Hematopoietic multipotent progenitor cell treated with erythropoietin and hydrocortisone succinate and interleukin-3 and kit ligand, for 6 days (in vitro differentiated cells): ENCODE measurements at places on chromosomes 4 and X.

DNA sequence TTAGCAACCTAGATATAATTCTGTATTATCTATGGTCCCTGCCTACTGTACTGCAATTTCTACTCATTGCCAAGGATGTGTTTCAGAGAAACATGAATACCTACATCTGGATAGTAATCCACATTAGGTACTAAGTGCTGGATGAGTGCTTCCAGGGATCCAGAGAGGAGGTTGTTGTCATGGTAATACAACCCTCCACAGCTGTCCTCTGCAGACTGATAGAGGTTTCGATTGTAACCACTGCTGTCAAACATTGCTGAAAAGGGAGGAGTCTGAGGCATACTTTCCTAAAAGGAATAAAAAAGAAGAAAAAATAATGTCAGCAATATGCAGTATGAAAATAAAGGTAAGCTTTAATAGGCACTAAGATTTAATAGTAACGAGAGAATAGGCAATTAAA, 12.5 kb downstream of the RASGEF1B start:
- no peak for DNase-seq

DNA sequence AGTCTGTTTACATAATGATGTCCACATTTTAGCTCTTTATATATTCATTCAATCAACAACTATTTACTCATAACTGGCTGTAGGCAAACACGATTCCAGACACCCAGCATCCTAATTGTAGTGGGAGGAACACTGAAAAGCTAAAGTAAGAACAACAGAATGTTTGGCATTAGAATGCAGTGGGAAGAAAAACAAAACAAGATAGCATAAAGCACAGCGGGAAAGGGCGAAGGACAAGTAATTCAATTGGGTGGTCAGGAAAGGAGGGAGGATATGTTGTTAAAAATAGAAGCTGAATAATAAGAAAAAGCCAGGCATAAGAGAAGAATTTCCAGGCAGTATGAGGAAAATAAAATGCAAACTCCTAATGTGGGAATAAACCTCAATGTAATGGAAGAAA, 189.5 kb upstream of the FAT4 start:
- no peak for DNase-seq

DNA sequence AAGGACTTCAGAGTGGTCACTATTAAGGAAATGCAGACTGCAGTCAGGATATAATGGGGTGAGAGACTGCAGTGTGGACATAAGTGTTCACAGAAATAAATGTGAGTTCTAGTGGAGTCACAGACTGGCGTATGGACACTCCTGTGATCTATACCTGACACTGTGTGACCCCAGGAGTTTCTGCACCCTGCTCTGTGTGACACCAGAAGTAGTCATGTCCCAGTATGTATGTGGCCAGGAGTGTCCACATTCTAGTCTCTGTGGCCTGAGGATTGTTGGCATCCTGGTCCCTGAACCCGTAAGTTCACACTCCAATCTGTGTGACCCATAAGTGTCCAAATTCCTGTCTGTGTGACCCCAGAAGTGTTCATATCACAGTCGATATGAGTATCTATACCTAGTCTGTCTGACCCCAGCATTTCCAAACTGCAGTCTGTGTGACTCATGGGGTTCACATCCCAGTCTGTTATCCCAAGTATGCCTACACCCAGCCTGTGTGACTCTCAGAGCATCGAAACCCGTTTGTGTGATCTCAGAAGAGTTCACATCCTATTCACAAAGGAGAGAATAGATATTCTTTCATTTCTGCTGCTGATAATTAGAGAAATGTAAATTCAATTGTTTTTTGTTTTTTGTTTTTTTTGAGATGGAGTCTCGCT, 16.3 kb downstream of the WDR13 start:
- no peak for DNase-seq

GRCh38 chrX:41085878-41086626, 807 bp downstream of the USP9X start:
- no peak for DNase-seq

- DNase-seq: peak; percentile 8
These were observed 135.2 kb upstream of the RASGEF1B start for GRCh38 chr4:81606801-81607501.

- DNase-seq: no peak
These were observed 402.8 kb upstream of the NWD2 start for GRCh38 chr4:36841583-36842326.

DNA sequence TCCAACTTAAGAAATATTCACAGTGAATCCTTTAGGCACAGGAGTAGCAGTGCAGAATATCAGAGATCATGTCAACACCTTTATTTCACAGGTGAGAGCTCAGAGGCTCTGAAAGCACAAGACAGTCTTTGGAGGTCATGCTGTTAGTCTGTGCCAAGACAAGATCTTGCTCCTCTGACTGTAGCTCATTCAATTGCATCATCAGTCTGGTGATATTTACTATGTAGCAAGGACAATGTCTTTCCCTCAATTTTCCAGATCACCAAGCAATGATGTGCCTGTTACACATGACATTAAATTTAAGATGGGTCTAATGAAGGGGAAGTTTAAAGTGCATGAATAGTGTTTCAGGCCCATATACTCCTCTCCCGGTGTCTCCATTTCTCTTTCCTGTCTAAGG, 277.5 kb downstream of the IL15 start:
- peak; percentile 25 for DNase-seq

DNA sequence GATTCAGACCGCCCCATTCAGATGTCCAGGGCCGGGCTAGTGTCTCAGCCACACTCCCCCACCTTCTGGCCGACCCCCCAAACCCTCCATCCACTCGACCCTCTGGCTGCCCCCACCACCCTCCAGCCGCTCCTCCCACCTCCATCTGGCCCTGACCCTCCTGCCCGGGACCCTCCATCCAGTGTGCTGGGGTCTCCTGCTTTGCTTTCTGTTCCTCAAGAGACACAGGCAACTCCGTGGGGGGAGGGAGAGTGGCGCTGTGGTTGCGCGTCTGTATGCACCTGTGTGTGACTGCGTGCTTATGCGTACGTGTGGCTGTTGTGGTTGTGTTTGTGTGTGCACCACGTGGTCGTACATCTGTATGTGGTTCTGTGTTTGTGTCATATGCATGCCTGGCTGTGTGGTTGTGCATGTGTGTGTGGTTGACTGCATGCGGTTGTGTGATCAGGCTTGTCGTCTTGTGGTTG, 33.3 kb downstream of the CPLX1 start:
- no peak for DNase-seq

DNA sequence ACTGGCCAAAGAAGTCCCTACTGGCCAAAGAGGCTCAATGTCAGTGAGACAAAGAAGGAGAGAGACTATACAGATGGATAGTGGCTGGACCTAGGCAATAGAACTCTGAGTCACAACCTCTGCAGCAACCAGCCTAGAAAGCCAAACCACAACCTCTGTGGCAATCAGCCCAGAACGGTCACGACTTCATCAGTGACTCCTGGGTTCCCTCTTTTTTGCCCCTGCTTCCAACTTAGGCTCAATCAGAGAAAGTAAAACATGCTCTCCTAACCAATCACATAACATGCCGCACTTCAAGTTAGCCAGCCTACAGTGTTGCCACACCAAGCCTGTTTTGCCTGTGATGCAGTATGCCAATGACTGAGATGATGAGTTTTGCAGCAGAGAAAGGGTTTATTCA, 203.4 kb downstream of the ANAPC10 start:
- DNase-seq: peak; percentile 68

- peak; percentile 21 for DNase-seq
These were observed 1.5 kb downstream of the COX18 start for GRCh38 chr4:73067971-73068394.

GRCh38 chr4:153950100-153950979, 161.5 kb upstream of the SFRP2 start:
- DNase-seq: peak; percentile 14

- peak; percentile 2 for DNase-seq
These were observed 5.9 kb downstream of the ATOH1 start for GRCh38 chr4:93834249-93835066.

GRCh38 chr4:12692815-12693214, 791.3 kb downstream of the RAB28 start:
- no peak for DNase-seq

DNA sequence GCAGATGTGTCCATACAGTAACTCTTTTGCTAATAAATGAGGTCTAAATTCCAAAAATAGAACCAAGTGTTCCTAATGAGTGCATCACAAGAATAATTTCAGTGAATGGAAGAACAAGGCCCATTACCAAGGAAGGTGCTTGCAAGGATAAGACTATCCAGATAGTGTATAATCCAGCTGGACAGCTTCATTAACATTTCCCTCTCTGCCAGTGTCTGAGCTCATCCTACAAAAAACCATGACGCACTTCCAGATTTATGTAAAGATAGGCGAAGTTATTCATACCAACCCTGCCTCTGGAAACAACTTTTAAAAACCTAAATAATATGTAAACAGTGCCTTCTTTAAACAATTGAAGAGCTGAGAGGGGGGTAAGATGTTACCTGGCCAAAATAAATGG, 177.9 kb upstream of the STK26 start:
- no peak for DNase-seq

GRCh38 chr4:96354036-96354712, 514.3 kb downstream of the PDHA2 start:
- DNase-seq: no peak

GRCh38 chrX:73838123-73838522, 275.1 kb downstream of the CHIC1 start:
- no peak for DNase-seq

GRCh38 chr4:2366252-2367192, 51.9 kb downstream of the ZFYVE28 start:
- no peak for DNase-seq

DNA sequence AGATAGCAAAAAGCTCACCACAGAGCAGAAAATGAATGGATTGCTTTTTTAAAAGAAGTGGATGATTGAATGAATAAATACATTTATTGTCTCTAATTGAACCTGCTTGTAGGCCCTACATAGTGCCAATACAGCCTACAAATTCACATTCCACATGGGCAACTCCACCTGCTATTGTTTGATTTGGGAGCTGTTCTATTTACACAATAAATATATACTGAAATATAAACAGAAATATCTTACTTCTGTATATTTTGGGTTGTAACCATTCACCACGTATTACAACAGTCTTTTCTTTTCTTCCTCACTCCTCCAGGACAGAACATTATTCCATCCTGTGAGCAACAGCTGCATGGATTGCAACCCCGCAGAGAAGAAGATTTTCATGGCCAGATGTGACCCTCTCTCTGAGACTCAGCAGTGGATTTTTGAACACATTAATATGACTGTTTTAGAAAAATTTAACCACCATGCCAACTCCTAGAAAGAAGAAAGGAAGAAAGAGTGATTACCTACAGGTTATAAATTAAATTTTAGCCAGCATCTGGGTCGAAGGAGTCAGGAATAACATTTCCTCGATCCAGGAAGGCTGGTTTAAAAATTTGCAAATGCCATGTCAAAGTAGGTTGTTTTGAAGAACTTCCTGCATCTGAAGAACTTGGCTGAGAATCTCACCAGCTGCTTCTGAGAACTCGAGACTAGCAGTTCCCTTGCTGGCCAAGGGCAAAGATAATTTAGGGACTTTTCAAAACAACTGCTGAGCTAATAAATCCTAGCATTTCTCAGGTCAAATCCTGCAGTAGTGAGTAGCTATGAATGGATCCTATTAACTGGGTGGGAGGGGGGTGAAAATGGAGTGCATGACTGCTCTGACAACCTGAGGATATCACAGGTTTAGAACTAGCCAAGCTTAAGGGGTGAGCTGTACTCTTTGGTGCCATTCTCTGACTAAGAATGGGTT, 128.7 kb upstream of the GALNT7 start:
- peak; percentile 16 for DNase-seq

GRCh38 chrX:135194684-135195083, 23.5 kb upstream of the CT55 start:
- DNase-seq: no peak

GRCh38 chr4:57854748-57855147, 744.6 kb upstream of the IGFBP7 start:
- DNase-seq: no peak

DNA sequence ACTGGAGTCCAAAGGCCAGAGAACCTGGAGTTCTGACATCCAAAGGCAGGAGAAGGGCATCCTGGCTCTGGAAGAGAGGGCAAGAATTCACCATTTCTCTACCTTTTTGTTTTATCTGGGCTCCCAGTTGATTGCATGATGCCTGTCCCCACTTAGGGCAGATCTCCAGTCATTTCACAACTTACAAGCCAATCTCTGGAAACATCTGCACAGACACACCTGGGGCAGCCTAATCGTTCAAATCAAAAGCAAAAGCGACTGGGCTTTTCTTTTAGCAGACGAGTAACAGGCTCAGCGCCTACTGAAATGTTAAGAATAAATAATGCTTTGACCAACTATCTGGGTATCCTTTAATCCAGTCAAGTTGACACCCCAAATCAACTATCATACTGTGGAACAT, 136.0 kb upstream of the NPY2R start:
- DNase-seq: no peak

- DNase-seq: peak; percentile 17
These were observed 7.1 kb downstream of the CLOCK start for GRCh38 chr4:55539658-55540057.

- DNase-seq: no peak
These were observed 7.5 kb downstream of the PCDH10 start for GRCh38 chr4:133156556-133156955.
